Type B pancreatic cell (in vitro differentiated cells): ENCODE measurements at places on chromosomes 7 and 10. TPM values are rescaled to one million over a fixed set of nuclear protein-coding genes. Genes with fewer than 3 reads are reported as not detected.

DNA sequence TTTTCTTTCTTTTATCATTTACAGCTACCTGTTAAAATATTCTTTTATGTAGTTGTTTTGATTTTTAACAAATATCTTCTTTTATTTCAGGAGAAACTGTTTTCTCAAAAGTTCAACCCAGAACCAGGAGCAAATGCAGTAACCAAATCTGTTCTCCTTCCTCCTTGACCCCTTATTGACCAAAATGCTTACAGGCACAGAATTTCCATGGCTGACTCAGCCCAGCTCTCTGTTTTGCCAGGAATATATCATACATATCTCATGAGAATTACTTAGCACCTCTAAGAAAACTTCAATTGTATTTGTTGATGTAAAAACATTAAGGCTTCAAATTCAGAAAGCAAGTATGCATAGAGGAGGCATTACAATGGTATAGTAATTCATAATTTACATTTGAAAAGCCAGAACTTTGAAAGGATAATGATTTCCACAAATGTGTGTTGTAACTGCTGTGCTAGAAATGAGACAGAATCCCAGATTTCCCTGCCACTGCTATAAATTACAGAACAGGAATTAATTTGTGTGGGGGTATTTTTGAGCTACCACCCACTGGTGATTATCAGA, 2.2 kb downstream of the GSAP start:
- no peak for DNase-seq

DNA sequence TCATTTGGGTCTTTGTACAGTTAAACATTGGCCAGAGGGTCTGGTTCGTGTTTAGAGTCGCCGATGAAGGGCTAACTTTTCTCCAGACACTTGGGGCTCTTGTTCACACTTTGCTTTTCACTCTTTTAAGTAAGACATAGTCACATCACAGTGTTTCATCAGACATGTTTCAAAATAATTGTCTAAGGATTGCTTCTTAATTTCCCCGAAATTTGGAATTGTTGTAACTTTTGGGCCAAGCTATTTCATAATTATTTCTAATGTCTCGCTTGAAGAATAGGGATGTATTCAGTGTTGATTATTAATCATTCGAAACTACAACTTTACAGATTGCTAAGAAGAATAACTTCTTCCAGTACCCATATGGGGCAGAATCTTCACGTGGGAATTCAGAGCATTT, 92.8 kb downstream of the TCF7L2 start:
- no peak for DNase-seq

DNA sequence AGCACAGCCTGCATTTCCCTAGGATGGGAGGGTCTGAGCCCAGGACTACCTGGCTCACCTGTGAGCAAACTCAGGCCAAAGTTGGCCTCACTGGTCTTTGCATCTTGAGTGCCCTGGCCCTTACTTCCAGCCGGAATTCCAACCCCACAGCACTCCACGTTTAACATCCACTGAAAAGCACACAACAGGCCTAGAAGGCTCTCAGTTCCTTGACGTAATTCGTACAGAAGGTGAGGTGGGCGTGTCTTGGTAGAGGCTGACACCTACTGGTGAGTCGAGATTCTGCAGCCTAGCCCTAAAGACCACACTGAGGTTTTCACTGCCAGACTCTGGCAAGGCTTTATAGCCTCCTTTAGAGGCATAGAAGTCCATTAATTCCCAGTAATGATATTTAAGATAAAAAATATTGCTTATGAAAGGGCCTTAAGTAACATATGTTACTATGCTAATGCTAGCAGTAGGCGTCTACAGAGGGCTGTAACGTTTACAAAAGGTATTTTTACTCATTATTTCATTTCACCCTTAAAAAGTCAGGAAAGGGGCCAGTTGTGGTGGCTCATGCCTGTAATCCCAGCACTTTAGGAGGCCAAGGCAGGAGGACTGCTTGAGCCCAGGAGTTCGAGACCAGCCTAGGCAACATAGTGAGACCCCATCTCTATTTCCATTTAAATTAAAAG, 95.8 kb downstream of the HIP1 start:
- DNase-seq = no peak

- DNase-seq = no peak
These were observed 152.6 kb upstream of the KLF14 start for GRCh38 chr7:130886438-130887135.

DNA sequence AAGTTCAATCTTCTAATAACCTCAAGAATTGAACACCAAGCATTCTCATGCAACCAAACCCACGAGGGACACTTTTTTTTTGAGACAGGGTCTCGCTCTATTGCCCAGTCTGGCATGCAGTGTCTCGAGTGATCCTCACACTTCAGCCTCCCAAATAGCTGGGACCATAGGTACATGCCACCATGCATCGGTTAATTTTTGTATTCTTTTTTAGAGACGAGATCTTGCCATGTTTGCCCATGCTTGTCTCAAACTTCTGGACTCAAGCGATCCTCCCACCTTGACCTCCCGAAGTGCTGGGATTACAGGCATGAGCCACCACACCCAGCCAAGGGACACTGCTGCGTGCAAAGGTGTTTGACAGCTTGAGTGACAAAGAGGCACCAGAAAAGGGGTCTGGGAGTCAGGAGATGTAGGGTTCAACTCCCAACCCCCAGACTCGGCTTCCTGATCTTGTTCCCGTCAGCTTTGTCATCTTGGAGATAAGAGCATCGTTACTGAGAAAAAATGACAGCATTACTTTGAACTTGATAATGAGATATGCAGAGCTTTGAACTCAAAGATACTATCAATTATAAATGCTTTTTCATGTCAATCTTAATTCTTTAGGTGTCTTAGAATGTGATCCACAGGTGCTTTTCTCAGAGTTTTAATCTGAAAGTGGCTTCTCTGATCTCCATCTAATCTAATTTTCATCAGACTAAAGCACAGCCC, 1.6 kb upstream of the CYTH3 start:
- DNase-seq = no peak

GRCh38 chr7:91353848-91354247, 89.6 kb downstream of the FZD1 start:
- no peak for DNase-seq

XPNPEP1 gene
- total RNA-seq = 50.1 and 76.6 TPM in 2 replicates

DNA sequence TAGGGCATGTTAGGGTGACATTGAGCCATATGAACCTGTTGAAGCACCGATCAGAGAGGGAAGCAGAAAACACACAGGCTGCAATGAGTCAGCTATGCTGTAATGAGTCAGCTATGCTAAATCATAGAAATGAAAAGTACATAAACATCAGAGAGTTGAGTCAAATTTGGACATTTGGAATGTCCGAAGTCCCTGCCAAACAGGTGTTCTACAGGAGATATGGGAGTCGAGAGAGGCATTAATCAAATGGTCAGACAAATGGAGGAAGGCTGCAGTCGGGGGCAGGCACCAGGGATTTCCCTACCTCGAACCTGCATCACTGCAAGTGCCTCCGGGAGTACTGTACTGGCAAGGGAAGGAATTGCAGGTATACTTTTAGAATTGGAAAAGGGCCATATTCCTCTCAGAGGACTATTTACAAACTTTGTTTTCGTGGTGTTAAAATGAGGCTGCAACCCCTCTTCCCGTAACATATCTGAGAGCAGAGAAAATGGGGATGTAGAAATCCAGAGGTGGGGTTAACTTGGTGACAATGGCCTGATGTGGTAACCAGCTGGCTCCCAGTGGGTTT, 8.8 kb upstream of the ZC3HAV1 start:
- DNase-seq = no peak

CTNNA3 gene
- 2.6 and 2.9 TPM in 2 replicates for total RNA-seq

SH2D4B gene
- 0.07 and 0.10 TPM in 2 replicates for total RNA-seq

DNA sequence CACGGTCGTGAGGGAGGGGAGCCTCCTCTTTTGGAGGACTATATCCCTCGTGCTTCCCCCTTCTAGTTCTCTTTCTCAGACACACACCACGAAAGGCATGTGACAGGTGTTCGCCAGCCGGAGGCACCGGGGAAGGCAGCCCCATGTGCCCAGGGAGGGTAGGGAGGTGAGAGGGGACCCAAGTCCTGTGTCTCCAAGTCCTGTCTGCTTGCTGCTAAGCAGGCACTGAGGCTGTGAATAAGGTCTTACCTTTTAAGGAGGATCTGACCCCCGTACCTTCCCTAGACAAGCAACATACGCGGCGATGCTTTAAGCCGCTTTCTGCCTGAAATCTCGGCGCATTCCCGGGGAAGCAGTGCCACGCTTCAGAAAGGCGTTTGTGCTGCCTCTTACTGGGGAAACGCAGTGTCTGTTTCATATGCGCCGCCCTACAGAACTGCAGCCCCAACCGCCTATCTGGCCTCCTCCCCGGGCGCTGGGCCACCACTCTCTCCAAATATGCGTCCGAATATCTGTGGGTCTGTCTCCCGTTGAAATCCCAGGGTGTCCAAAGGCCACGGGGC, 770 bp downstream of the PLXNA4 start:
- DNase-seq = no peak

- DNase-seq = no peak
These were observed 26.6 kb upstream of the FAM180A start for GRCh38 chr7:135775230-135775629.

C10orf105 gene
- 0.31 TPM in 1 of 2 replicates, not detected in the other for total RNA-seq

- DNase-seq = no peak
These were observed 211.1 kb downstream of the ZNF365 start for GRCh38 chr10:62585211-62585775.

- DNase-seq = no peak
These were observed 17.8 kb upstream of the GSAP start for GRCh38 chr7:77433901-77434300.

PCDH15 gene
- total RNA-seq = 1.3 and 3.5 TPM in 2 replicates

SOSTDC1 gene
- total RNA-seq = 5.4 and 6.0 TPM in 2 replicates

ADAMTS14 gene
- total RNA-seq = 0.29 and 1.4 TPM in 2 replicates

DNA sequence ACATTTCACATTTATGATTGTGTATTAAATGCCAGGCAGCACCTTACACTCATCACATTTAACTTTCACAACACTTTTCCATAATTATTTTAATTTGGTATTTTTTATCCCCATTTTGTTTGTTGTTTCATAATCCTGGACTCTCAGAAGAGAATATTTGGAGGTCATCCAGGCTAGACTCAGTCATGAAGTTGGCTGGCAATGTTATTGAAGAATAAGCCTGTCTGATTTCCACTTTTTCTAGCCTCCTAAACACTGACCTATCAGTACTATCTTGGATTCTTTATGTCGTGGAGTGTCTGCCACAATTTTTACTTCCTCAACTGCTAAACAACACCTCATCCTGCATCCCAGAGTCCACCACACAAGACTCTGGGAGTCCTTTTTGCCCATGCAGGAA, 372.3 kb upstream of the NRP1 start:
- DNase-seq = no peak

DNA sequence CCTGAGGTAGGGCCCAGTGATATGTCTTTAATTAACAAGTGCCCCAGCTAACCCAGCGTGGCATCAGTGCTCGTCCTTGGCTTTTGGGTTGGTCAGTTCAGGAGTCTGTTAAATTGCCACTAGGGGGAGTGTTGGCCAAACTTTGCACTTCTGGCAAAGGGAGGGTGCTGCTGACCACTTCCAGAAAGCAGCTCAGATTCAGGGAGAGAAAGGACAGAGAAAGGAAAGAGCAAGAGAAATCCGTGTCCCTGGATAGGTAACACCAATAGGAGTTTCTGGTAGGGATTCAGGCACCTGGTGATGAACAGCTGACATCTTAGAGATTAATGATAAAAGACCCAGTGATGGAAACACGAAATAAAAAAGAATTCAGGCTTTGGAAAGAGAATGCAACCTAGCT, 243.1 kb upstream of the AOAH start:
- no peak for DNase-seq

GRCh38 chr10:132906836-132907235, 35.5 kb downstream of the CFAP46 start:
- no peak for DNase-seq

GRCh38 chr7:20062932-20063331, 154.3 kb downstream of the MACC1 start:
- no peak for DNase-seq

DNA sequence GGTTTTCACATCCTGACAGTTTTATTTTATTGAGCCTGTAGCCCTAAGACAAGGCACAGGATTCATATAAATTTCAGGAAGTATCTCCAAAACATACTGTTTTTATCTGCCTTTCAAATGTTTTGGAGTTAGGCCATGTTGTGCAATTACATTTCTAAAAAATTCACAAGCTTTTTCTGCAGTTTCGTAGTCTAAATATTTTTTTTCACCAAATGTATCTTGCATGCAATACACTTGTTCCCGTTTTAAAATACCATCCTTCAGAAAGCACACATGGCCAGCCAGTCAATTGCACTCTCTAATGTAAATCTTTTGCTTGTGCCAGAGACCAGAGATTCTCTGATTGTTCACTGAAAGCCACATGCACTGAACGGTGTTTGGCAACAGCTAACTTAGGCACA, 161.5 kb upstream of the PRKCQ start:
- DNase-seq = no peak

DNA sequence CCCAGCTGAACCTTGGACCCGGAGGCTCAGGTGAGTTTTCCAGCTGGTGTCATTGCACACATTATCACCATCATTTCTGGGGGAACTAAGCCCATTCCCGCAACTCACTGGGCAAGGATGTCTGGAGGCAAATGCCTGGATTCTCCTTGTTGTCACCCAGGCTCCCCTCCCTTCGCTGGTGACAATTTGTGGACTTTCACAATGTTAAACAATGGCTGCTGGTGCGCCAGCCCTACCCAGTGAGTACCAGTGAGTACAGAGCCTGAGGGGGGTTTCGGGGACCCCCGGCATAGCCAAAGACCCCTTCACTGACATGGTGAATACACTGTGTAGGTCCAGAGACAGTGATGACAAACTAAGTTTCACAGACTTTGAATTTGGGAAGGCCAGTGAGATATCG, 189.2 kb downstream of the ADARB2 start:
- no peak for DNase-seq

- DNase-seq = no peak
These were observed 7.4 kb upstream of the GNA12 start for GRCh38 chr7:2851497-2851896.

DNA sequence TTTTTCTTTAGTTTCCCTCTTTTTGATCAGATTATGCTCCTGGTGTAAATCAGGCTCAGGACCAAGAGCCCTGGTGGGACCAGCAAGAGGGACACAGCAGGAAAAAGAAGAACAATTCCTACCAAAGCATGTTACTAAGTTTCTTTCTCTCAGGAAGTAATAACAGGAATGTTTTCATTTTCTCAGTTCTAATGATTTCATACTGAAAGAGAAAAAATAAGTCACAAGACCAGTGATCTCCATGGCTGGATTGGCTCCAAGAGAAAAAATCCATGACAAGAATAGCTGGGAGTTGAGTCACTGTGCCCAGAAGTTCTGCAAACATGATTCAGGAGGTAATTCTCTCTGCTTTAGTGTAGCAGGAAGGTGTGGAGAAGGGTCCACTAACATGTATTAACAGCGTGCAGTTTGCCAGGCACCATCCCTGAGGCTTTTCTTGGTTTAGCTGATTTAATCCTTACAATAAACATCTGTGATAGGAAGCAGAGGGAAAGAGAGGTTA, 23.8 kb upstream of the IFIT2 start:
- DNase-seq = no peak

DNA sequence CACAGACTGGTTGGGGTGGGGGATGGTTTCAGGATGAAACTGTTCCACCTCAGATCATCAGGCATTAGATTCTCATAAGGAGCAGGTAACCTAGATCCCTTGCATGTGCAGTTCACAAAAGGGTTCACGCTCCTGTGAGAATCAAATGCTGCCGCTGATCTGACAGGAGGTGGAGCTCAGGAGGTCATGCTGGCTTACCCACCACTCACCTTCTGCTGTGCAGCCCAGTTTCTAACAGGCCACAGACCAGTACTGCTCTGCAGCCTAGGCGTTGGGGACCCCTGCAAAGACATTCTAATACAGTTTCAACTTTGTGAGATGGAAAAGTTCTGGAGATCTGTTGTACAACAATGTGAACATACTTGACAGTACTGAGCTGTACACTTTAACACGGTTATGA, 39.9 kb downstream of the STRA8 start:
- DNase-seq = no peak
